ENCODE measurements at places on chromosomes 13 and 19. TPM values are rescaled to one million over a fixed set of nuclear protein-coding genes. Genes with fewer than 3 reads are reported as not detected.

GRCh38 chr13:80894917-80895316 is 554.0 kb upstream of the SPRY2 start:
- no peak for DNase-seq

DNA sequence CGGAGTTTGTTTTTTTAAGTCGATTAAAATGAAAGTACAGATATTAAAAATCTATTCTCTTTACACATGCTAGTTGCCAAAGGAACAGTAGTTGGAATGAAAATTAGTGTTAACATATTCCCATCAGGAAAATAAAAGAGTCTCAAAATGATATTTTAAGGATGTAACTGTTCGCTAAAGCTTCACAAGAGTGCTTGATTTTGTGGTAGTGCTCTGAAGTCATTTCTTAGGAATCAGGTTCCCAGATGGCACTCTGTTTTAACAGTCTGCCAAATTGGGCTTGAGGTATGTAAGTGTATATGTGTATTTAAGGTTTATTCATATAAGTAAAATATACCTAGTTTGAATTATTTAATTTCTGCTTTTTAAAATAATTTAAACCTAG is 128.8 kb downstream of the LMO7 start:
- no peak for DNase-seq

GRCh38 chr19:45897261-45897812 is 5.1 kb downstream of the MYPOP start:
- no peak for DNase-seq

ZNF554 gene
- 5.4 TPM for total RNA-seq

ZNF888 gene
- total RNA-seq, result 3.1 TPM

DNA sequence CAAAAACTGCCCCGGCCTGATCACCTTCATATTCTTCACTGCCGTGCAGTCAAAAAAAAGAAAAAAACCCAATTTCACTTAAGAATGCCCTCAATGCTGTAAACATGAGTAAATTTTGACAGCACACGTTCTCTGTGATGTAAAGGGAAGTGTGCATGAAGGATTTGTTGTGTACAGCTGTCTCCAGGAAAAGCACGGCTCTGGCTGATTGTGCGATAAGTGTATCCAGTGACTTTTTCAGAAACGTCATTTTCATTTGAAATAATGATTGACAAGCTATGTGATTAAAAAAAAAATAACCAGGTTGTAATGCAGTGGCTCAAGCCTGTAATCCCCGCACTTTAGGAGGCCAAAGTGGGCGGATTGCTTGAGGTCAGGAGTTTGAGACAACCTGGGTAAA is 39.6 kb downstream of the ANKRD10 start:
- no peak for DNase-seq

- no peak for DNase-seq
Observed at GRCh38 chr19:5964816-5965565, 12.9 kb downstream of the RANBP3 start.

DNA sequence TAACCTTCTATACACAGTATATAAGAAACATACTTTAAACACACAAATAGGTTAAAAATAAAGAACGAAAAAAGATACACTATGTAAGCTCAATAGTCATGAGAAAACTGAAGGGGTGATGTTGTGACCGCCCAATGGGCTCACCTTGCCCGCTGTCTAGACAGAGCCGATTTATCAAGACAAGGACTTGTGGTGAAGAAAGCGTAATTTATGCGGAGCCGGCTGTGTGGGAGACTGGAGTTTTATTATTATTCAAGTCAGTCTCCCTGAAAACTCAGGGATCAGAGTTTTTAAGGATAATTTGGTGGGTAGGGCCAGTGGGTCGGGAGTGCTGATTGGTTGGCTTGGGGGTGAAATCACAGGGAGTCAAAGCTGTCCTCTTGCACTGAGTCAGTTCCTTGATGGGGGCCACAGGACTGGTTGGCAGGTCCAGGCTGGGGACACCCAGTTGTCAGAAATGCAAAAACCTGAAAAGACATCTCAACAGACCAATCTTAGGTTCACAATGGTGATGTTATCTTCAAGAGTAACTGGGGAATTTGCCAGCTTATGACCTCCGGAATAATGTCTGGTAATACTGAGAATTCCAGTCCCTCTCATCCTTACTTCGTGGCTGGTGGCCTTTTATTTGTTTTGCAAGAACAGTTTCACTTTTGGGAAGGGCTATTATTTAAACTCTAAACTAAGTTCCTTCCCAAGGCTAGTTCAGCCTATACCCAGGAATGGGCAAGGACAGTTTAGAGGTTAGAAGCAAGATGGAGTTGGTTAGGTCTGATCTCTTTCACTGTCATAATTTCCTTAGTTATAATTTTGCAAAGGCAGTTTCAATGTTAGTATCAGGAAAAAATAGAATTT is 96.6 kb downstream of the UBL3 start:
- DNase-seq, result no peak

TNFSF9 gene
- total RNA-seq, result 0.66 TPM

DNA sequence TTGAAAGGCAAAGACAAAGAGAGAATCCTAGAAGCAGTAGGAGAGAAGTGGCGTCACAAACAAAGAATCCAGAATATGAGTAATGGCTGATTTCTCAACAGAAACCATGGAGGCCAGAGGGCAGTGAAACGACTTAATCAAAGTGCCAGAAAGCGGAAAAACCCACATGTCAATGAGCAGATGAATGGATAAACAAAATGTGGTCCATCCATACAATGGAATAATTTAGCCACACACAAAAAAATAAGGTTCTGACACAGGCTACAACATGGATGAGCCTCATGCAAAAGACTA is 52.2 kb upstream of the RANBP3 start:
- DNase-seq, result no peak

- no peak for DNase-seq
Observed at GRCh38 chr13:49279112-49279511, 31.4 kb downstream of the CDADC1 start.

GRCh38 chr19:42330241-42330711 is 4.8 kb downstream of the MEGF8 start:
- peak; percentile 40 for DNase-seq

DNA sequence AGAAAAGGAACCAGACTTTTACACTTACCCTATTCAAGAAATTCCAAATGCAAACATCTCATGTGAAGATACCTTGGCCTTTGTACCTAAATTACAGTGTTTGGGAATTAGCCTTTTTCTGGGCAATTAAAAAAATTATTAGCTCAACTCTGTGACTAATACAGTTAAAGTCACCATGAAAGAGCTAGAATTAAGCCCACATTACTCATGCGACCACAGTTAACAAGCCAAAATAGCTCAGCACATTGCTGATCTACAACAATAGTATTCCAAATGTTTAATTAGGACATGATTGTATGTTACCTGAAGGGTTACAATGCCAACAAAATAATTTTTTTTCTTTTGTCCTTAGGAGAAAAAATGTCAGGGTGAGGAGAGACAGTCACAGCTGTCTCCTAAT is 263.6 kb upstream of the GPC6 start:
- no peak for DNase-seq

KLK10 gene
- total RNA-seq, result 1.4 TPM

- no peak for DNase-seq
Observed at GRCh38 chr13:113152691-113152983, 5.8 kb upstream of the PROZ start.

- DNase-seq, result no peak
Observed at GRCh38 chr13:25065974-25066770, 29.8 kb upstream of the PABPC3 start.

DNA sequence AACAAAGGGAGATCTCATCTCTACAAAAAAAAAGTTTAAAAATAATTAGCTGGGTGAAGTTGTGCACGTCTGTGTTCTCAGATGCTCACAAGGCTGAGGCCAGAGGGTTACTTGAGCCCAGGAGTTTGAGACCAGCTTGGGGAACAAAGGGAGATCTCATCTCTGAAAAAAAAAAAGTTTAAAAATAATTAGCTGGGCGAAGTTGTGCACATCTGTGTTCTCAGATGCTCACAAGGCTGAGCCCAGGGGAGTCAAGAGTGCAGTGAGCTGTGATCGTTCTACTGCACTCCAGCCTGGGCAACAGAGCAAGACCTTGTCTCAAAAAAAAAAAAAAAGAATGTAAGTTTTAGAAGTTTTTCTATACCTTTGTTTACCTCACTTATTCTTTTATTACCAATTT is 127.3 kb downstream of the FGF9 start:
- no peak for DNase-seq

- no peak for DNase-seq
Observed at GRCh38 chr13:74068471-74068870, 65.7 kb downstream of the KLF12 start.

PEG3 gene
- total RNA-seq, result 9.9 TPM

DNA sequence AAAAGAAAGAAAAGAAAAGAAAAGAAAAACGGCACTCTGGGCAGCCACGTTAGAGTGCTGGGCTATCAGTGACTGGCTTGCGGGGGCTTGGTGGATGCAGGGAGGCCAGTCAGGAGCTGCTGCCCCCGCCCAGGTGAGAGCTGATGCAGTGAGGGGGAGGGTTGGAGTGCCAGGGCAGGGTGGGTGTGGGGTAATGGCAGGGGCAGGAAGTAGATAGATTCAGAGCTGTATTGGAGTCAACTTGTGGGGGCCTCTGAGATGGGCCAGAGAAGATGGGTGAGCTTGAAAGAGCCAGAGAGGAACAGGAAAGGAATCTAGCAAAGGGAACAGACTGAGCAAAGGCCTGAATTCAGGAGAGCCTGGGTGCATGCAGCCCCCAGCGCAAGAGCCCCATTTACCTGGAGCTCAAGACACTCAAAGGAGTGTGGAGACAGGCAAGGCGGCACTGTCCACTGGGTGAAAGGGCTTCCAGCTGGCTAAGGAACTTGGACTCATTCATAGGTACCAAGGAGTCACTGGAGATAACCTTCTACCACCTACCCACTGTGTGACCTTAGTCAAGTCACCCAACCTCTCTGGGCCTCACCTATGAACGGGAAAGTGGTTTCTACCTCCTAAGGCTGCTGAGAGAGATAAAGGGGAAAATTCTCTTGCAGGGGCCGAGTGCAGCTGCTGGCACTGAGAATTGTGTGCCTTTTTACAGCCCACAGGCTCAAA is 20.2 kb downstream of the VSTM2B start:
- no peak for DNase-seq

- DNase-seq, result no peak
Observed at GRCh38 chr19:495081-495401, 1.2 kb upstream of the MADCAM1 start.

- DNase-seq, result no peak
Observed at GRCh38 chr13:75636436-75637180, 478 bp downstream of the LMO7 start.

GRCh38 chr19:3523361-3524077 is 15.5 kb upstream of the TEKTIP1 start:
- DNase-seq, result no peak

- DNase-seq, result no peak
Observed at GRCh38 chr19:2727640-2727944, 6.4 kb upstream of the DIRAS1 start.

FCHO1 gene
- 1.4 TPM for total RNA-seq

DNA sequence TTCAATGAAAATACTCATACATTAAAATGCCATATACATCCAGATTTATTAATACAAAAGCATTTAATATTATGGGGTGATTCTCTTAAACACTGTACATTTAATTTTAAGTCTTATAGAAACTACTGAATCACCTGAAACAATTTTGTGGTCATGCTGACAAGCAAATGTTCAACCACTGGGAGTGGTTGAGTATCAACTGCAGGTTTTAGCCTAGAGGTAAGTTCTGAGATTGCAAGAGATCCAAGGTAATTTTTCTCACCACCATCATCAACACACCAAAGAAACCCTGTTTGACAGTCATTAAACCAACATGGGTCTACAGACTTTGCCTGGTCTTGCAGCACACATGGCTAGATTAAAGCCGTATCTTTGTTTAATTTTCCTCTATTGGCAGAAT is 196.3 kb downstream of the LHFPL6 start:
- no peak for DNase-seq

DNA sequence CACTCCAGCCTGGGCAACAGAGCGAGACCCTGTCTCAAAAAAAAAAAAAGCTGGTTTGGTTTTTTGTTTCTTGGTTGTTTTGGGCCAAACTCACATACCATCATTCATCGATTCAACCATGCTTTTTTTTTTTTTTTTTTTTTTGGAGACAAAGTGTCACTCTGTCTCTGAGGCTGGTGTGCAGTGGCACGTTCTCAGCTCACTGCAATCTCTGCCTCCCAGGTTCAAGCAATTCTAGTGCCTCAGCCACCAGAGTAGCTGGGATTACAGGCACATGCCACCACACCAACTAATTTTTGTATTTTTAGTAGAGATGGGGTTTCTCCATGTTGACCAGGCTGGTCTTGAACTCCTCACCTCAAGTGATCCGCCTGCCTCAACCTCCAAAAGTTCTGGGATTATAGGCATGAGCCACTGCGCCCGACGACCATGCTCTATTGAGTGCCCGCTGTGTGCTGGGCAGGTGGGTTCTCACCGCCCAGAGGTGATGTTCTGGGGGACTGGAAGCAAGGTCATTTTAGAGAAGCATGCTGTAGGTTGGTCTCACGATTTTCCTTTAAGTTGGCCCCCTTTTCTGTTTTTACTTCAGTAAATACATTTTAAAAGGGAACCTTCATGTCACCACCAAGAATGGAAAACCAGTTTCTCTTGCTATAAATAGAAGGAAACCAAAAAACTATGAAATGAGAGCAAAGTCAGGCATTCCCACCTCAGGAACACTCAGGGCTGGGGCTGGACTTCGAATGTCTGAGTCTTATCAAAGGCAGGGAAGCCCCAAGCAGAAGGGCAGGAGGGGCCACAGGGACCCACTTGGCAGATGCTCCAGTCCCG is 8.3 kb upstream of the JUND start:
- no peak for DNase-seq

DNA sequence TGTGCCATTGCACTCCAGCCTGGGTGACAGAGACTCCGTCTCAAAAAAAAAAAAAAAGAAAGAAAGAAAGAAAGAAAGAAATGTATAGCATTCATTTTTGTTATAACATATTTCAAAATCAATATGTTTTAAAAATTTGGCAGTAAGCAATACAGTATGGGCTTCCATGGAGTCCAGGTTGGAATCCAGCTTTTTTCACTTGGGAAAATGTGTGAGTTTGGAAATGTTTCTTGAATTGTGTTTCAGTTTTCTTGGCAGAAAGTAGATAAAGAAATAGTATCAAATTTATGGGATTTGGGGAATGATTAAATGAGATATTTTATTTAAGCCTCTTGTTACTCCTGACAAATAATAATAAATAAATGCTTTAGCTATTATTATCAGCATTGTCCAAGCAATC is 225.6 kb downstream of the PCDH9 start:
- no peak for DNase-seq

- no peak for DNase-seq
Observed at GRCh38 chr13:96771486-96772367, 222.5 kb downstream of the OXGR1 start.

DACH1 gene
- 2.2 TPM for total RNA-seq

MISP3 gene
- total RNA-seq, result 1.8 TPM

CFAP97D2 gene
- not detected for total RNA-seq

GRCh38 chr13:112587764-112588489 is at the start of gene TUBGCP3:
Gene TUBGCP3, minus strand, starts transcription at chr13:112588153. Its CDS starts 173 bp downstream, at chr13:112587980.
- DNase-seq, result peak; percentile 58

ATCAY gene
- total RNA-seq, result not detected

TEAD2 gene
- total RNA-seq, result 17.8 TPM

DNA sequence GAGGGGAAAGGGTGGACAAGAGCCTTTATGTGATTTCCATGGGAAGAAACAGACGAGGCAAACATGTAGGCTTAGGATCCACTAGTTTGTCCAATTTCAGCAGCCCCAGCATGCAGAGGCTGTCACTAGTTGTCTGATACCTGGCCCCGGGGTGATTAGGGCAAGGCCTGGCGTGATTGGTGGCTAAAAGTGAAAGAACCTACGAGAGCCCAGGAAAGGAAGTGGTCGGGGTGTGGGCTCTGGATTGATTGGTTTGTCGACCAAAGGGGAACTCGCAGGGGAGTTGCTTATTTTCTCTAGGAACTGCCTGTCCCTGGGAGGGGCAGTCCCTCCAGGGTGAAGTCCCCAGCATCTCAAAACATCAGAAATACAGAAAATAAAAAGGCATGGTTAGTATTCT is 64.2 kb upstream of the UQCRFS1 start:
- DNase-seq, result no peak

TINCR gene
- total RNA-seq, result 0.30 TPM
